ENCODE measurements at places on chromosomes 6 and 20.

GRCh38 chr20:38278763-38279162 lies 18.2 kb upstream of the KIAA1755 start:
- no peak for DNase-seq

- no peak for DNase-seq
Observed at GRCh38 chr6:158460602-158461169, 99.2 kb upstream of the TMEM181 start.

DNA sequence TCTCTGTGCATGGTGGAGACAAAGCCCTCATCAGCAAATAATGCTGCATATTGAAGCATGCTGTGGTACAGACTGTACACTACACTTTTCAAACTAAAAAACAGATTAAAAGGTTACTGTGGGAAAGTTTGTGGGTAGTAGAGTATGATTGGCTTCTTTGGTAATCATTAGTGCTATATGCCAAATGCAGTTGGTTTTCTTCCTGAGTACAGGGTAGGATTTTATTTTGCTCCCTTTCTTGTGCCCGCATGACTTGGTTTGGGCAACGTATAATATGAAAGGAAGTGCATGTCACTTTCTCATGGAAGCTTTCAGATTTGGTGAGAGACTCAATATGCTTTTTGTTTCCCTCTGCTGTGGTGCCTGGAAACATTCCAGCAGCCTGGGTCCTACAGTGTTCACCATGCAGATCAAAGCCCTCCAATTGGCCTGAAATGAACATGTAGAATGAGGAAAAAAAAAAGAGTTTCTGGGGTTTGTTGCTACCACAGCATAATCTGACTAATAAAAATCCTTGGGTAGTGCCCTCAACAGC lies 270.7 kb upstream of the ADGRB3 start:
- no peak for DNase-seq

- peak; percentile 63 for DNase-seq
Observed at GRCh38 chr20:9392892-9393857, 121.2 kb upstream of the LAMP5 start.

DNA sequence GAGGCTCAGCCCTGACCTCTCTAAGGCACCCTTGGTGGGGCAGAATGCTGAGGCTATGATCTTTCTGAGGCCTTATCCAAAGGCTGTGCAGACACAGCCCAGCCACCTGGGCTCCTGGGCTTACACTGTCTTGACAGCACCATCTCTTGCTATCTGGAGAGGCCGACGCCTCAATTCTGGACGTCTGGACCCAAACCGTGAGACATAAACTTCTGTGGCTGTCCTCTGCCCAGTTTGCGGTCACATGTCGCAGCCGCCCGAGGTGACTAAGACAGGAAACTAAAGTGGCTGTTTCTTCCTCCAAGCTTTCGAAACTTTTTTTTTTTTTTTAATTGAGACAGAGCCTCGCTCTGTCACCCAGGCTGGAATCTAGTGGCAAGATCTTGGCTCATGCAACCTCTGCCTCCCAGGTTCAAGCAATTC lies 49.3 kb downstream of the PRR18 start:
- DNase-seq: peak; percentile 78

- DNase-seq: no peak
Observed at GRCh38 chr6:20777801-20778200, 243.5 kb downstream of the CDKAL1 start.

GRCh38 chr20:44768256-44768655 lies 22.6 kb downstream of the KCNK15 start:
- no peak for DNase-seq

DNA sequence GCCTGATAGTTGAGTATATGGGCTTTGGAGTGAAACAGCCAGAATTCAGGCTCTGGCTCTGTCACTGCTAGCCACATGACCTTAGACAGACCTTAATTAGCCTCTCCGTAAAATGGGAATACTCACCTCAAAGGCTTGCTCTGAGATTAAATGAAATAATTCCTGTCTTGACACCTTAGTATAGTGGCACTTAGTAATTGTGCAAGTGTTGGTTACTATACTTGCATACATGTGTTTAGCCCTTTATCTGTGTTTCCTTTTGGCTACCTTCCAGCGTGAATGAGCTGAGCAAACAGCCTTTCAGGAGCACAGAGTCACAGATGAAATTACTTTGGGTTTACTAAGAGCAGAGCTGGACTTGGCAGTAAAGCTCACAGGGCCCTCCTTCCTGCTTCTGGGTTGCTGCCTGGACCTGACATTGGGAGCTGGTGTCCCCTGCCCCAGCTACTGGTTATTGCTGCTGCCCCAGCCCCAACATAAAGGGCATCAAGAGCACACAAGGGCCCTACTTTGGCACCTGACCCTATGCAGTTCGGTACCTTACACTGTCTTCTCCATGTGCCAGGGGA lies 32.8 kb downstream of the CD164 start:
- DNase-seq: no peak

DNA sequence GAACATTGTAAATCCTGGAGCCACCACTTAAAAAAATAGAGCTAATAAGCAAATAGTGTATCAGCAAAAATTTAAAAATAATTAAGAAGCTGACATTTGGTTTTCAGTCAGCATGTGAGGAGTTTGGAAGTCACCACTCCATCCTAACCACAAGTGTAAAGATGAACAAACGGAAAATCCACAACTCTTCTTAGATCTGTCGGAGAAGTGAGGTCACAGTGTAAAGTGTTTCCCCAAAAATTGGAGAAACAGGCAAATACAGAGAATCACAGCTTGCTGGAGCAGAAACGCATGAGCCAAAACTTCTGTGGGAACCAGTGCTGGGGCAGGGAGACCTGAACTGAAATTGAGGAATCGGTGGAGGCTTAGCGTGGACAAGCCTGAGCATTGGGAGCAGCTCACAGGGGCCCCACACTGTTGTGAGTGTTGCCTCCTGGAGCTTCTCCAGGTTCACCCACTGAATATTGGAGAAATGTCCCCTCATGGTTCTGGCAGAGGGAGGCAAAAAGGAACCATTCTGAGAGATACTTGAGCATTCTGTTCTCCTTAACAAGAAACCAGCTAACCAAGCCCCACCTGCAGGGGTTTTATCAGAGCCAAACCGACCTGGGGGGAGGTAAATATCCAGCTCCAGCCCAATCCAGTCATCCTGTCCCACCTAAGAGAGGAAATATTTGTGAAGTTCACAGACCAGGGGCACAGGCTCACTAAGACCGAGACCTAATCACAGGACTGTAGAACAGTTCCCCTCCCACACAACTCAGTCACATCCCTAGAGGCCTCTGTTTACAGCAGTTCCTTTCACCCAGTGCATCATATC lies 192.0 kb downstream of the ERMARD start:
- no peak for DNase-seq

DNA sequence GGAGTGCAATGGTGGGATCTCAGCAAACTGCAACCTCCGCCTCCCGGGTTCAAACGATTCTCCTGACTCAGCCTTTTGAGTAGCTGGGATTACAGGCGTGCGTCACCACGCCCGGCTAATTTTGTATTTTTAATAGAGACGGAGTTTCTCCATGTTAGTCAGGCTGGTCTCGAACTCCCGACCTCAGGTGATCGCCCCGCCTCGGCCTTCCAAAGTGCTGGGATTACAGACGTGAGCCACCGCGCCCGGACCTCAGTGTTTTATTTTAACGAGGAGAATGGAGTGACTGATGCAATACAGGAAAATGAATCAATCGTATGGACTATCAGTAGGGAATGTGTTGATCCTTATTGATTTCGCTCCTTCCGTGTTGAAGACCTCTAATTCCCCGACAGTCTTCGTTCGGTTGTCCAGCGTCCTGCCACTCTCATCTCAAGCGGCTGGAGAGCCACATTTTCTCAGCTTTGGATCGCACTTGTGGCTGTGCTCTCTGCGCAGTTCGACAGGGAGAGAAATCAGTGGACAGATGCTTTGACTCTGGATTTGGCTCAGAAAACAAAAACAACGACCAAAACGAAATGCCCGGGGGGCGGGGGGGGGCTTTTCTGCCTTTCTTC lies 166.2 kb downstream of the TRIM27 start:
- DNase-seq: no peak

GRCh38 chr6:5050009-5050408 lies 35.1 kb upstream of the PPP1R3G start:
- peak; percentile 44 for DNase-seq

DNA sequence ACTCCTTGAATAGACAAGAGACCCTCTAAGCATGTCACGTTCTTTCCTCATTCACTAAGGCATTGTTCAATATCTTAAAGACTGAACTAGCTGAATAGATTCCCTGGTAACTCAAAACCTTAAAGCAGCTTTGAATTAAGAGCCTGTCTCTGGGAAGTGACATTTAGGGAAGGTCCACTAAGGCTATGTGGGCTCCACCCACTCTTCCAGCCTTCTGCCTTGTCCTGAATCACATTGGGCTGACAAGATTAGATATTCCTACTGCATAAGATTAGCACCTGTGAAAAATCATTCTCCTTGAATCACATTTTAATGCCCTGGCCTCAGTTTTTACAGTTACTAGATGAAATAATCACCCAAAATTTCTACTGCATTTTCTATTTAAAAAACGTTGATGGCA lies 36.3 kb downstream of the CLIC5 start:
- DNase-seq: no peak

- DNase-seq: no peak
Observed at GRCh38 chr20:4068708-4069107, 53.4 kb upstream of the RNF24 start.

DNA sequence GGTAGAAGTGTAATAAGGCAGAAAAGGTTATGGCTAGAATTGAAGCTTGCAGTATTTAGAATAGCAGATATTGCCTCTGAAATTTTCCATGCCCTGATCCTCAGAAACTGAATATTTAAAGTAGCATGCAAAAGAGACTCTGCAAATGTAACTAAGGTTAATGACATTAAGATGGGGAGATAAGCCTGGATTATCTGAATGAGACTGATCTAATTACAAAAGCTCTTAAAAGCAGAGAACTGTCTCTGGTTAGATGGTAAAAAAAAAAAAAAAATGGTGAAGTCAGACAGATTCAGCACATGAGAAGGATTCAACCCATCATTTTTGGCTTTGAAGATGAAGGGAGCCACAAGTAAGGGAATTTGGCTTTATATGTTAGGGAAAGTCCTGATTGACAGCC lies 503.7 kb upstream of the IRAK1BP1 start:
- DNase-seq: no peak

- DNase-seq: no peak
Observed at GRCh38 chr6:169931261-169931660, 179.8 kb downstream of the ERMARD start.

GRCh38 chr20:10005885-10006284 lies 28.9 kb upstream of the ANKEF1 start:
- no peak for DNase-seq

- no peak for DNase-seq
Observed at GRCh38 chr6:95266537-95267258, 310.6 kb upstream of the MANEA start.

- DNase-seq: no peak
Observed at GRCh38 chr20:18263723-18264122, 24.6 kb upstream of the ZNF133 start.

GRCh38 chr6:157539421-157539822 lies 158.4 kb downstream of the ZDHHC14 start:
- no peak for DNase-seq

DNA sequence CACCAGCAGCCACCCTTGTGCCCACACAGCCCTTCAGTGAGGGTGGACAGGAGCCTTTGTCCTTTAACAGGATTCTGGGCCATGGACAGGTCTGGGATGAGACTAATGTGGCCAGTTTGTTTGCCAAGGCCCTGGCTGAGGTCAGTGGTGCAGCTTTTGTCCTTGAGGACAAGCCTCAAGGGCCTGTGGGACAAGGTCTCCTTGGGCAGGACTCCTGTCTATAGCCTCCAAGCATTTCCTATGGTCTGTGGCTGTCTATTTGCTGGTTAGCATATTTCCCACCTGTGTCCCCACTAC lies 44.1 kb downstream of the SUN5 start:
- DNase-seq: no peak

- no peak for DNase-seq
Observed at GRCh38 chr6:21748343-21749056, 154.9 kb downstream of the SOX4 start.

GRCh38 chr6:89951574-89952104 lies 57.4 kb downstream of the GJA10 start:
- DNase-seq: no peak
